ENCODE measurements at places on chromosomes 6 and 20. TPM values are rescaled to one million over a fixed set of nuclear protein-coding genes. Genes with fewer than 3 reads are reported as not detected.
A peak's percentile ranks its signal among the peaks of the same experiment; 100 is the strongest.

DNA sequence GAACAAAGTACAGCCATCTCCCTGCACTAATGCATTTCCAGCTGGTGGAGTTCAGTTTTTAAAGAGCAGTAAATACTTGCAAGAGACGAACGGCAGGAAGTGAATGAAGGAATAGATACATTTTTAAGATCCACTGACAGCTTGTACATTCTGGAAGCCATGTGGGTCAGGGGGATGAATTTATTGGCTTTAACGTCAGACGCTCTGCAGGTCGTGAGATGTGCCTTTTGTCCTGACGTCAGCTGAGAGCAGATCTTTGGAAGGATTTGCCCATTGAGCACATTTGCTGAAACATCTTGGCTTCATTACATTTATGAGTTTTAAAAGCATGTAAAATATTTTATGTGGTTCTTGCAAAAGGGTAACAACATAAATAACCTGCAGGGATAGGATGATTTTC is 29.5 kb upstream of the SALL4 start:
- DNase-seq: no peak
- no peaks in the 10 kb centered on the region for H3K27me3 ChIP-seq
- no peak overlapping the region for H3K27ac ChIP-seq
- no peak overlapping the region for H3K4me3 ChIP-seq
- no peaks in the 10 kb centered on the region for H3K36me3 ChIP-seq
- no peaks in the 10 kb centered on the region for H3K4me1 ChIP-seq

Gene TMEM244
- total RNA-seq: not detected

DNA sequence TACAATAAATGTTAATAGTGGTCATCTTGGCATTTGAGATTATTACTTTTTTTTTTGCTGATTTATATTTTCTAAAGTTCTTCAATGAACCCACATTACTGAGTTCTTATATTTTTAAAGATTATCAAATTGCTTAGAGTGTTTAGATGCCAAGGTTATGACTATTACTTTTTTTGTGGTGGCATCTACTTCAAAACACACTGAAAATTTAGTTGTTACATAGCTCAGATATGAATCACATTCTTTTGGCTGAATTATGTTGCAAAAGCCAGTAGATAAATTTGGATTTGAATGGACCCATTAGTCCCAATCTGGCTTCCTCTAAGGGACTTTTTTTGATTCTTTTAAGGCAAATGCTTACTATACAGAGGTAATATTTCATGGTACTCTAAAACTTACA is 8.9 kb downstream of the UTRN start:
- H3K27me3 ChIP-seq: no peaks in the 10 kb centered on the region
- H3K36me3 ChIP-seq: peaks cover 6% of the 10 kb centered on the region
- H3K4me1 ChIP-seq: peaks cover 14% of the 10 kb centered on the region
- no peak overlapping the region for H3K27ac ChIP-seq
- no peak for DNase-seq

Gene PRDM1
- total RNA-seq: 0.86 TPM

DNA sequence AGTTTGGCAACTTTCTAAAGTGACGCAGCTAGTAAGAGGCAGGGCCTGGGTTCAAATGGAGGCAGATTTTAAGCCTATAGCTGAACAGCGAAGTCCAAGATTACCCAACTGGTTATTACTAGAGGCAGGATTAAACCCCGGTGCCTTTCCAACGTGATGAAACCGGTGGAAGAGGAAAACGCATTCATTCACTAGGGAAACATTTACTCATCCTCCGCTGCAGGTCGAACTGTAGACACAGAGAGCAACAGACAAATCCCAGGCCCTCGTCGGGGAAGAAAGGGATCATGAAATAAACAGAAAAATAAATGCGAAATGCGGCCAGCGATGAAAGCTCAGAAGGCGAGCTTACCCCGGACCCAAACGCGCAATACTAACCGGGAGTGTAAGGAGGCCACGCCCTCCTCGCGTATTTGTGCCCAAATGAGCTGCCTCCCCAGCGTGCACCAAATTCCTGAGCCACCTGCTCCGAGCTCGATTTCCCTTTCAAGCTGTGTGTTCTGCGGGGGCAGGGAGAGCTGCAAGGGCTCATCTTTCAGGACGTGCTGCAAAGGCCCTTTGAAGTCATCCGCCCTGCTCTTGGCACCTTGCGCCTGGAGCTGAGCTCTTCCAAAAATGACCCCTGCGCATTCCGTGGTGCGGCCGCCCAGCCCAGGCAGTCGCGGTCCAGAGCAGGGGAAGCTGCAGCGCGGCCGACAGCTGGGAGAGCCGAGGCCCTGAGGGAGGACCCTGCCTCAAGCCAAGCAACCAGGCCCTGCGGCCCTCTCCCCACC is 46.9 kb downstream of the PDYN start:
- H3K27ac ChIP-seq: peak overlapping the region; percentile 23
- no peaks in the 10 kb centered on the region for H3K36me3 ChIP-seq
- H3K27me3 ChIP-seq: no peaks in the 10 kb centered on the region

Gene TRAPPC3L
- not detected for total RNA-seq

DNA sequence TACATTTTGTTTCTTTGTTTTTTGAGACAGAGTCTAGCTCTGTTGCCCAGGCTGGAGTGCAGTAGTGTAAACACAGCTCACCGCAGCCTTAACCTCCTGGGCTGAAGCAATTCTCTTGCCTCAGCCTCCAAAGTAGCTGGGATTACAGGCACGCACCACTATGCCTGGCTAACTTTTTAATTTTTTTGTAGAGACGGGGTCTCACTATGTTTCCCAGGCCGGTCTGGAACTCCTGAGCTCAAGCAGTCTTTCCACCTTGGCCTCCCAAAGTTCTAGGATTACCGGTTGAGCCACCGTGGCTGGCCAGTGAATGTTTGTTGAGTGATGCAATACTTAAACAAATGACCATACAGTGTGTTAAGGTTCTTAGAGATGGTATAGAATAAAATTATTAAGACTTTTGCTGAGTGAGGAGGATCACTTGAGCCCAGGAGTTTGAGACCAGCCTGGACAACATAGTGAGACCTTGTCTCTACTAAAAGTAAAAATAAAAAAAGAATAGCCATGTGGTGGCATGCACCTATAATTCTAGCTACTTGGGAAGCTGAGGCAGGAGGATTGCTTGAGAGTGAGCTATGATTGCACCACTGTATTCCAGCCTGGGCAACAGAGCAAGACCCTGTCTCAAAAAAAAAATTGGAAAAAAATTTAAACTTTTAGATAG is 13.4 kb downstream of the CEP250 start:
- no peak overlapping the region for H3K4me3 ChIP-seq
- no peak overlapping the region for H3K27ac ChIP-seq
- H3K36me3 ChIP-seq: peaks cover 19% of the 10 kb centered on the region
- no peak for DNase-seq

Gene TFAP2C
- total RNA-seq: not detected

Gene PPIL6
- not detected for total RNA-seq

DNA sequence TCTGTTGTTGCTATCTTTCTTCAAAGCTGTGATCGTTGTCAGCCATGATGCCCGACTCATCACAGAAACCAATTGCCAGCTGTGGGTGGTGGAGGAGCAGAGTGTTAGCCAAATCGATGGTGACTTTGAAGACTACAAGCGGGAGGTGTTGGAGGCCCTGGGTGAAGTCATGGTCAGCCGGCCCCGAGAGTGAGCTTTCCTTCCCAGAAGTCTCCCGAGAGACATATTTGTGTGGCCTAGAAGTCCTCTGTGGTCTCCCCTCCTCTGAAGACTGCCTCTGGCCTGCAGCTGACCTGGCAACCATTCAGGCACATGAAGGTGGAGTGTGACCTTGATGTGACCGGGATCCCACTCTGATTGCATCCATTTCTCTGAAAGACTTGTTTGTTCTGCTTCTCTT is 19.3 kb downstream of the ABCF1 start:
- no peaks in the 10 kb centered on the region for H3K27me3 ChIP-seq
- DNase-seq: no peak
- no peak overlapping the region for H3K4me3 ChIP-seq
- H3K4me1 ChIP-seq: no peaks in the 10 kb centered on the region
- no peak overlapping the region for H3K27ac ChIP-seq

- no peak overlapping the region for H3K27ac ChIP-seq
- no peaks in the 10 kb centered on the region for H3K4me1 ChIP-seq
- no peak for DNase-seq
- no peak overlapping the region for H3K4me3 ChIP-seq
- no peaks in the 10 kb centered on the region for H3K36me3 ChIP-seq
Measured at GRCh38 chr6:71585472-71585871, 296.9 kb downstream of the OGFRL1 start.

- no peak overlapping the region for H3K4me3 ChIP-seq
- no peaks in the 10 kb centered on the region for H3K27me3 ChIP-seq
- H3K4me1 ChIP-seq: no peaks in the 10 kb centered on the region
- peaks cover 2% of the 10 kb centered on the region for H3K36me3 ChIP-seq
Measured at GRCh38 chr6:35483490-35483889, 13.4 kb downstream of the TEAD3 start.

DNA sequence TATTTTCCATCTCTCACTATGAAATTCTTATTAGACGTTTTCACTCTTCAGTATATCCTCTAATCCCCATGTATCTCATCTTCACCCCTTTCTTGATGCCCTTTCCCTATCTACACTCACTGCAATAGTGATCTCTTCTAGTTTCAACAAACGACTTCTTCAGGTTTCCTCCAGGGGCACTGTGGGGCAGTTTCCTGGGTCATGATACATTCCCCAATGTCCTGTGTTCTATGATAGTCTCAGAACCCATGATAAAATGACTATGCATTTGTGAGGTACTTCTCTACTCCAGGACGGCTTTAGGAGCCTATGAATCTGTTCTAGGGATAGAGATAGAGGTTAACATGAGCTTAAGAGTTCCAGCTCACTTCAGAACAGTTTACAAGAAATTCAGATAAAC is 183.3 kb downstream of the FOXC1 start:
- DNase-seq: no peak
- no peak overlapping the region for H3K4me3 ChIP-seq
- no peaks in the 10 kb centered on the region for H3K36me3 ChIP-seq

DNA sequence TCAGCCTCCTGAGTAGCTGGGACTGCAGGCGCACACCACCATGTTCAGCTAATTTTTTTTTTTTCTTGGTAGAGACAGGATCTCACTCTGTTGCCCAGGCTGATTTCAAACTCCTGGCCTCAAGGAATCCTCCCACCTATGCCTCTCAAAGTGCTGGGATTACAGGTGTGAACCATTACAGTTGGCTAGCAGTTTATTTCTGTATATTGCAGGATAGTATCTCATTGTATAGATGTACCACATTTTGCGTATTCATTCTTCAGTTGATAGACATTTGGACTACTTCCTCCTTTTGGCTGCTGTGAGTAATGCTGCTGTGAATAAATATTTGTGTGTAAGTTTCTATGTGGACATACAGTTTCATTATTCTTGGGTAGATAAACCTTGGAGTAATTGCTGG is 32.9 kb downstream of the ASXL1 start:
- H3K4me1 ChIP-seq: no peaks in the 10 kb centered on the region
- no peak for DNase-seq
- no peaks in the 10 kb centered on the region for H3K27me3 ChIP-seq

Gene PDYN
- not detected for total RNA-seq

DNA sequence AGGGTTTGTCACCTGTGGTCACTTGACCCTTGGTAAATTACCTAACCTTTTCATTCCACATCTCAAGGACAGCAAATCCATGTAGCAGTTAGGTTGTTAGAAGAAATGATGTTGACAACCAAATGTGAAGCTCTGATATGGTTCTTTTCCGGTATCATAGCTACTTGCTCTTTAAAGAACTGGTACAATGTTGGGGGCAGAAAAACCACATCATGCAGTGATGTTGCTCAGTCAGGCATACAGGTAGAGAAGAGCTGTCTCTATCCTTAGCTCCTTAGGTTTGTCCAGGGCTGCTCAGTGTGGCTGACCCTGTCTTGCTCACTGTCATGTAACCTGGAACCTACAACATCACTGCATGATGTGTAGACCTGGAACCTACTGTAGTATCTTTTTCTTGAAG is 135.5 kb downstream of the LRRC1 start:
- DNase-seq: no peak
- no peak overlapping the region for H3K27ac ChIP-seq
- H3K27me3 ChIP-seq: no peaks in the 10 kb centered on the region
- H3K4me3 ChIP-seq: no peak overlapping the region

Gene OR2B6
- total RNA-seq: not detected

- H3K27ac ChIP-seq: peak within 1 kb of the TSS; percentile 56
- H3K36me3 ChIP-seq: no peaks in the 10 kb centered on the region
- peak; percentile 97 for DNase-seq
- H3K4me1 ChIP-seq: no peaks in the 10 kb centered on the region
- H3K27me3 ChIP-seq: no peaks in the 10 kb centered on the region
Measured at GRCh38 chr6:52670502-52671409, at the start of gene TMEM14A. TMEM14A (plus strand) TSS chr6:52671113; CDS start chr6:52677103, 5,990 bp downstream.

GRCh38 chr6:90936286-90936685 is 349.4 kb upstream of the MAP3K7 start:
- no peak for DNase-seq
- no peak overlapping the region for H3K27ac ChIP-seq
- H3K4me3 ChIP-seq: no peak overlapping the region
- H3K36me3 ChIP-seq: no peaks in the 10 kb centered on the region
- no peaks in the 10 kb centered on the region for H3K4me1 ChIP-seq

- peaks cover 17% of the 10 kb centered on the region for H3K4me1 ChIP-seq
- no peak overlapping the region for H3K27ac ChIP-seq
- DNase-seq: no peak
- H3K27me3 ChIP-seq: no peaks in the 10 kb centered on the region
- H3K4me3 ChIP-seq: no peak overlapping the region
Measured at GRCh38 chr6:11389977-11390376, 147.6 kb upstream of the TMEM170B start.

DNA sequence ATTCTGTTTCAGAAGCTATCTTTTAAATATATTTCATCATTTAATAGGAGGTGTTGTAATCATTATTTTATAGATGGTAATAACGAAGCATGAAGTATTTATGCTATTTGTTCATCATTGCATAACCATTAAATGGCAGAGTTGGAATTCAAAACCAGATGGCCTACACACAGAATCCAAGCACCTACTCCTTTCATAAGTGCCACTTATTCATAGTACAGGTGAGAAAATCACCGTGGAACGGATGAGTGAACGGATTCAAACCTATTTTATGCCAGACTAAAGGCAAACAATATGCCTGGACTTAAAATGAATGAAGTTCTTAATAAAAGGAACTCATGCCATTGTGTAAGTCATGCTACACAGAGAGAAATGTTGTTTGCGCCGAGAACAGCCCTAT is 397.9 kb upstream of the ADGRB3 start:
- no peaks in the 10 kb centered on the region for H3K27me3 ChIP-seq
- H3K4me3 ChIP-seq: no peak overlapping the region
- no peak overlapping the region for H3K27ac ChIP-seq
- H3K4me1 ChIP-seq: no peaks in the 10 kb centered on the region

Gene BMP7
- not detected for total RNA-seq

- H3K4me1 ChIP-seq: no peaks in the 10 kb centered on the region
- DNase-seq: no peak
- no peaks in the 10 kb centered on the region for H3K36me3 ChIP-seq
- H3K27me3 ChIP-seq: no peaks in the 10 kb centered on the region
- H3K27ac ChIP-seq: no peak overlapping the region
- H3K4me3 ChIP-seq: no peak overlapping the region
Measured at GRCh38 chr20:6744180-6744579, 23.3 kb upstream of the BMP2 start.

GRCh38 chr6:30158475-30159040 is 2.5 kb downstream of the TRIM10 start:
- no peak for DNase-seq
- H3K4me3 ChIP-seq: no peak overlapping the region
- no peak overlapping the region for H3K27ac ChIP-seq
- no peaks in the 10 kb centered on the region for H3K36me3 ChIP-seq

GRCh38 chr20:6838181-6838826 is 70.8 kb downstream of the BMP2 start:
- DNase-seq: no peak
- no peak overlapping the region for H3K4me3 ChIP-seq
- no peaks in the 10 kb centered on the region for H3K4me1 ChIP-seq
- H3K36me3 ChIP-seq: no peaks in the 10 kb centered on the region
- H3K27ac ChIP-seq: no peak overlapping the region

Gene LPA
- 174 TPM for total RNA-seq

All from right lobe of liver (tissue), 6 donors.